ENCODE measurements at places on chromosomes 4 and X. TPM values are rescaled to one million over a fixed set of nuclear protein-coding genes. Genes with fewer than 3 reads are reported as not detected.

Gene C4orf46
- 10.9 TPM for polyA plus RNA-seq

Gene CC2D2A
- 34.7 TPM for polyA plus RNA-seq

Gene FATE1
- polyA plus RNA-seq, result 0.15 TPM

Gene FMR1NB
- polyA plus RNA-seq, result not detected

Gene TRIML2
- not detected for polyA plus RNA-seq

Gene SULT1B1
- polyA plus RNA-seq, result 1.4 TPM
